ENCODE measurements at places on chromosomes 5 and 9.

GRCh38 chr5:16411741-16412455 lies 53.7 kb downstream of the ZNF622 start:
- no peak for DNase-seq

- no peak for DNase-seq
Measured at GRCh38 chr5:9209846-9210492, 335.9 kb downstream of the SEMA5A start.

GRCh38 chr5:28574606-28575005 lies 1536.2 kb upstream of the CDH9 start:
- DNase-seq: no peak

DNA sequence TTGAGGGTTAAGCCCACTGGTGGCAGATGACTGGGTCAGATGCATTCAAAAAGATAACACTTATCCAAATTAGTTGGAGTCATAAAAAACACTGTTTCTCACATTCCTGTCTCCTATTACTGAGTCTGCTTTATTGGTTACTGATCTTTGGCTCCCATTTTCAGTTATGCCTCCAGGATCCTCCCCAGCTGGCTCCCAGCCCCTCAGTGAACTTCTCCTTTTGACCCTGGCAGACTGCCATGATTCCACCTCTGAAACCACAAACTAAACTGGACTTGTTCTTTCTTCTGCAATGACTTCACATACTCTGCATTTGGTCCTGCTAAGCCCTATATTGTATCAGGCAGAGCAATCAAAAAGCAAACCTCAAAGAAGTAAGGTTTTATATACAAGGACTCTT lies 860.8 kb upstream of the DMAC1 start:
- DNase-seq: no peak

DNA sequence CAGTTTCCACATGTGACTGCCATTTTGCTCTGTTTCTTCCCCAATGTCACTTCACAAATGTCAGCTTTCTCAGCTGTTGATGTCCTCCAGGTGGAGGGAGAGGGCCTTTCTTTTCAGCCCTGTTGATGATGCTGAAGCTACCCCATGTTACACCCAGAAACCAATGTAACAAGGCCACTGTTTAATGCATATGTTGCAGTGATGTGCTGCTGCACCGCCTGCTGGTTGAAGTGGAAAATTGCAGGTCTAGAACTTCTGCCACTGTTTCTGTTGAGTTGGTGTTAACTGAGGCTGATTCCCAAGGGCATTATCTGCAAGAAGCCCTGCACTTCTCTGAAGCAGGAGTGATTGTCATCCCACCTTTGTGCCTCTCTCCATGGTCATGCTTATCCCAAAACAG lies 428.4 kb downstream of the KDM4C start:
- no peak for DNase-seq

DNA sequence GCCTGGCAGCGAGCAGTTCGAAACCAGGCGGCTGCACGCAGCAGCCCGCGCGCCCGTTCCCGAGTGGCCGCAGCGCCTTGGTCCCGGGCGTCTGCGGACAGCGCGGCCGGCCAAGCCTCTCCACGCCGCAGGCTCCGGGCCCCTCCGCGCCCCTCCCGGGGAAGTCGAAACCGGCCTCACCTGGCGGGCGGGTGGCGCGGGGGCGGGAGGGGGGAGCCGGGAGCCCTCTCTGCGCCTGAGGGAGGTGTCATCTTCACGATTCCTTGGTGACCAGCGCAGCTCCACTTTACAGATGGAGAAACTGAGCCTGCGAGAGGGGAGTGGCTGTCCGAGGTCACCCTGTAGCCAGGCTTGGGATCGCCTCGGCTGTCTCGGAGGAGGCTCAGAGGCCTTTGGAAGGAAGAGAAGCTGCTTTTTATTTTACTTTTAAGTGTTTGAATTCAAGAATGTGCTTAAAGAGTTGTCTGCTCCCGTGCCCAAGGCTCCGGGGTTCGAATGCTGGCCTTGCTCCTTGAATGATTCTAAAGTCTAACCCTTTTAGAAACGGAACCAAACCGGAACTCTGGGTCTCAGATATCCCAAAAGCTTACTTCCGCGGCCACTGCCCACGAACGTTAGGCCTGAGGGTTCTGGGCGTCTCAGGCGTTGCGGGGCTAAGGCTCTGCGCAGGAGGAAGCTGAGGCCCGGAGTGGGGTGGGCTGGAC lies 662 bp downstream of the SUSD3 start:
- no peak for DNase-seq

GRCh38 chr5:84255315-84255714 lies 129.4 kb downstream of the EDIL3 start:
- no peak for DNase-seq

DNA sequence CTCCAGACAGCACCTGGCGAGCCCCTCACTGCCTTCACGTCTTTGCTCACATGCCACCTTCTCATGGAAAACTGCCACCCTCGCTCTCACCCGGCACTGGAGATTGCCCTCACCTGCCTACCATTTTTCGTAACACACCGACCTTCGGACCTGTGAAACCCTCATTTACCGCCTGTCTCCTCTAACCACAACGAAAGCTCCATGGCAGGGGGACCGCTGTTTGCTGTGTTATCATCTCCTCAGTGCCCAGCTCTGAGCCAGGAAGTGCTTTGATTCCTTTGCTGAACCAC lies 109.2 kb upstream of the PHYKPL start:
- DNase-seq: no peak

DNA sequence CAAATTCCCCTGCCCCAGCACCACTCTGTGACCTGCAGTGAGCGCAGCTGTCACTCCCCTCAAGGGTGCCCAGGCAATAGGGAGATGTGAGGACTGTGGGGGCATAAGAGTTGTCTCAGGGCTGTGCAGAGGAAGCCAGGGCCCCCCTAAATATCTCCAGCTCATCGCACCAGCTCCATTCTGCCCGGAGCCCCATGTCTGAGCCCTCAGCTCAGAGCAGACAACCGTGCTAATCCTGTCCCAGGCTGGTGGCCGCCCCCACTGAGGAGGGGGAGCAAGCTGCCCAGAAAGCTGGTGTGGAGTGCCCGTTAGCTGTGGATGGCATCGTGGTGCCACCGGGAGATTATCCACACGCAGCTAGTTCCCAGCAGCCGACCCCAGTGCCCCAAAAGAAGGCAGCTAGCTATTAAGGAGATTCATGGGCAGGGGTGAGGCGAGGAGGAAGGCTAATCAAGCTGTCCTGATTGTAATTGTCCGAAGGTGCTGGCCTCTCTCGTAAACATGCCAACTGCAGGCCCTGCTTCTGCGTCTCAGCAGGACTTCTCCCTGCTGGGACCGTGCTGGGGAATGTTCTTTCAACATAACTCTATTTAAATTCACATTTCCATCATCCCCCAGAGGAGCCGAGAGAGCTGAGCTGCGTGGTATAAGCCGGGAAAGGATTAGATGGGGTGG lies 17.0 kb upstream of the FIBCD1 start:
- no peak for DNase-seq

GRCh38 chr5:37808945-37809344 lies 30.9 kb downstream of the GDNF start:
- DNase-seq: no peak

- no peak for DNase-seq
Measured at GRCh38 chr5:159936686-159937329, 20.5 kb downstream of the ADRA1B start.

GRCh38 chr9:23938908-23939307 lies 112.9 kb upstream of the ELAVL2 start:
- DNase-seq: no peak

- DNase-seq: no peak
Measured at GRCh38 chr5:136113606-136114005, 19.0 kb upstream of the SMAD5 start.

DNA sequence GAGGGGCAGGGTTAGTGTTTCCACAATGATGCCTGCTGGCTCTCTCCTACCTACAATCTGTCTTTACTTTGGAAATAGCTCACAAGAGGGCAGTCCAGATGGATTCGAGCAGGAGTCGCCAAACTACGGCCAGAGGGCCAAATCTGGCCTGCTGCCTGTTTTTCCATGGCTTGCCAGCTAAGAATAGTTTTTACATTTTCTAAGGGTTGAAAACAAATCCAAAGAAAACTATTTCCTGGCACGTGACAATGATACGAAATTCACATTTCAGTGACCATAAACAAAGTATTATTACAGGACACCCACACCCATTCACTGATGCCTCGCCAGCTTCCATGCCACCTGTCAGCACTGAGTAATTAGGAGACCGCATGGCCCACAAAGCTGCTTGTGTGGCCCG lies 162.9 kb upstream of the WWC1 start:
- DNase-seq: no peak

DNA sequence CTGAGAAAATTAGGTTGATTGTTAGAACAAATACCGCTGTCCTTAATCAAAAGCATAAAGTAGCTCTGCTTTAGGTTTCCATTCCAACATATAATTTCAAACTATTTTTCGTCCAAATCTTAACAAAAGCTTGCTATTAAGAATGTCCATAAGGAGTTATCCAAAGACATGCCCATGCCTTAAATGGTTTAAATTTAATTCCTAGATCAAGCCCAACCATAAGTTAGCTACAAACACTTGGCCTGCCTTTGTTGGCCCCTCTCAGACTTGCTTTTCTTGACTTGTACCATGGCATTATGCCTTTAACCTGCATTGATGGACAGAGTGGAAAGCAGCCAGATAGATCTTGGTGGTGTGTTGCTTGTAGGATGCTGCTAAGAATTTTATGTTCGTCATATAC lies 8.8 kb downstream of the GARNL3 start:
- no peak for DNase-seq

GRCh38 chr9:136726631-136727191 lies 14.3 kb downstream of the DIPK1B start:
- no peak for DNase-seq

GRCh38 chr9:77922591-77922990 lies 109.0 kb downstream of the GNAQ start:
- DNase-seq: no peak

DNA sequence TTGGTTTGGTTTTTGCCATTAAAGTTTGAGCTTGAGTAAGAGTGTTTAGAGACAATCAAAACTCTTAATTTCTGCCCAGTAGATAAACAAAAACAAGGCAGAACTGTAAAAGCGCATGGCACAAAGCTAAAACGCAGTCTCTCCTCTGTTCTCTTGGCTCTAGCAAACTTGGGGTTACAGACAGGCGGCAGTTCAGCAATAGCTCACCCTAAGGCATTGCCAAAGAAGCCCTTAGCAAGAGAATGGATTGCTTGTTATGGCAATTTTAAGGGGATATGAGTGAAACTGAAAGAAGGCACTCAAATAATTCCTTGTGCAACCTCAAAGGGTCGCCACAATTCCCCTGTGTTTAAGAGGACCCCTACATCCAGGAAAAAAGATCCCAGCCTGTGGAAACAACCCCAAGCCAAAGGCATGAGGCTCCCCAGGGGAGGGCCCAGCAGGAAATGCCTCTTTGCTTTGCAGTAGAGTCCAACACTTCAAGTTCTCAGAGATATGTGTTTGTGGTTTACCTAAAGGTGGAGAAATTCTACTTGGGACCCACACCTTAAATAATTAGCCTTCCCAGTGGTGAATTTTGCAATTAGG lies 317.0 kb upstream of the MPDZ start:
- DNase-seq: no peak

DNA sequence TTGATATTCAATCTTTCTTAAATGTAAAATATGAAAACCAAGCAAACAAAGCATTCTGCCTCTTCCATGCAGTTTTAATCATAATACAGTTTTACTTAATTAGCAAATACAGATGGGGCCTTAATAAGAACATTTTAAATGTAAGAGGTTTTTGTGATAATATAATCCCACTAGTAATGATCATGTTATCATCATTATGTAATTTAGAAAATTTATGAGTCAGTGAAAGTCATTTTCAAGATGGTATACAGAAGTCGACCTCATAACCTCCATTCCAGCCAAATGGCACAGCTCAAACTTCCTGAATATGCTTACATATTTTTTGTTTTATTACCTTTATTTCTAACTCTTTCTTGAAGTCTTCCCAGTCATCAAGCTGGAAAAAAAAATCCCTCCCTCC lies 102.2 kb upstream of the GNA14 start:
- no peak for DNase-seq

DNA sequence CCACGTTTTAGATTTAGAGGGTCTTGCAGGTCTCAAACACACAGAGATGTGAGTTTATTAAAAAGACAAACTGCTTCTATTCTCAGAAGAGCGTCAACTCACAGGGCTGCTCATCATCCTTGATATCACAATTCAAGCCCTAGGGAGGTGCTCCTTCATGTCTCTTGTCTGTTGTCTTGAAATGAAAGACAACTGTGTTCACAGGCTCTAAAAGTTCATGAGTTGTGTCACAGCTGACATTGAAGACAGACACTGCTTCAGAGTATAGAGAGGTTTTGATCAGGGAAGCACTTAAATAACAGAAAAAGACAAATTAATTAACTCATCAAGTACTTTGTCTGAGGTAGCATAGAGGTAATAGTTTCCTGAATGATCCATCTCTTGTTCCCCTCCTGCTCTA lies 1917.6 kb upstream of the WWC1 start:
- DNase-seq: no peak

DNA sequence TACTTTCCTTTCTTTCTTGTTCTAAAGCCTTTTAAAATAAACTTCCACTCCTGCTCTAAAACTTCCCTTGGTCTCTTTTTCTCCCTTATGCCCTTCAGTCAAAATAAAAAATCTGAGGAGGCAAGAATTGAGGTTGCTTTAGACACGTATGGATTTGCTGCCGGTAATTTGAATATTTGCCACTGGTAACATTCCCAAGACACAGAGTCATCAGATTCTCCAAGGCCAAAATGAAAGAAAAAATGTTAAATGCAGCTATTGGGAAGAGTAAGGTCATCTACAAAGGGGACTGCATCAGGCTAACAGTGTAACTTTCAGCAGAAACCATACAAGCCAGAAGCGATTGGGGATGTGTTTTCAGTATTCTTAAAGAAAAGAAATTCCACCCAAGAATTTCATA lies 311.1 kb downstream of the CDH18 start:
- DNase-seq: no peak

- no peak for DNase-seq
Measured at GRCh38 chr5:106399391-106399790, 1271.3 kb downstream of the EFNA5 start.

- DNase-seq: no peak
Measured at GRCh38 chr9:35820076-35820475, 5.2 kb upstream of the HINT2 start.

DNA sequence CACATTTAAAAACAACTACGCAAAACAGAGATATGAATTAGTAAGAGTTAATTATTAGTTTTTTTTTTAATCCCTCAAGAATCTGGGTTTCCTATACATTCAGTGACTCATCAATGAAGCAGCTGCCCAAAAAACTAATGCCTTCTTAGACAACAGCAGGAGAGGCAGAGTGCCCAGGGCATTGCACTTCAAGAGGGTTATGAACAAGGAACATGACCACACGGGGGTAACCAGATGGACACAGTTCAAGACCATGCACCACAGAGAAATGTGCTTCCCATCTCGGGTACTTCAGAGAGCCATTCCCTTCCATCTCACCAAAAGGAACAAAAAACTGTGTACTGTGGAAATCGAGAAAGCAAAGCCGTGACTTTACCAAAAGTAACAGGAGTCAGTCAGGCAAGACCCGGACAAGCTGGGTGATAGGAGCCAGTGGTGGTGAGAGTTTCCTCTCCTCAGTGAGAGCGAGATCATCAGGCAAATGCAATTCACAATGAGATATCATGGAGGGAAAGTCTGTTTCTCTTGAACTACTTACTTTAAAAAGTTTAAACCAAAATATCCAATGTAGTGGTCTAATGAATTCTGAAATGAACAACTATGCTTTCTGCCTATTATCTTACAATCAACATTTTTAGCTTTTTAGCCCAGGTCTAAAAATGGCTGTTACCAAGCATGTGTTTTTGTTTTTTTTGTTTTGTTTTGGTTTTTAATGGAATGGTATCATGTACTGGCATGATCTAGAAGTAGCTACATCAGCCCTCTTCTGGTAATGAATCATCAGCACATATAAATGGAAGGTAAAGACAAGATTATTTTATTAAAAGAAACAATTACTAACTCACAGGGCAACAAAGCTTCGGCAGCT lies 192.1 kb downstream of the TSSK1B start:
- no peak for DNase-seq

GRCh38 chr9:113513111-113513510 lies 49.6 kb downstream of the RGS3 start:
- DNase-seq: no peak

All from stimulated activated CD4-positive, alpha-beta T cell treated with anti-CD3 and anti-CD28 coated beads, Interleukin-15, amount 100 ng/mL, for 48 hours (primary cell).